ENCODE measurements at places on chromosomes 2 and 18.

DNA sequence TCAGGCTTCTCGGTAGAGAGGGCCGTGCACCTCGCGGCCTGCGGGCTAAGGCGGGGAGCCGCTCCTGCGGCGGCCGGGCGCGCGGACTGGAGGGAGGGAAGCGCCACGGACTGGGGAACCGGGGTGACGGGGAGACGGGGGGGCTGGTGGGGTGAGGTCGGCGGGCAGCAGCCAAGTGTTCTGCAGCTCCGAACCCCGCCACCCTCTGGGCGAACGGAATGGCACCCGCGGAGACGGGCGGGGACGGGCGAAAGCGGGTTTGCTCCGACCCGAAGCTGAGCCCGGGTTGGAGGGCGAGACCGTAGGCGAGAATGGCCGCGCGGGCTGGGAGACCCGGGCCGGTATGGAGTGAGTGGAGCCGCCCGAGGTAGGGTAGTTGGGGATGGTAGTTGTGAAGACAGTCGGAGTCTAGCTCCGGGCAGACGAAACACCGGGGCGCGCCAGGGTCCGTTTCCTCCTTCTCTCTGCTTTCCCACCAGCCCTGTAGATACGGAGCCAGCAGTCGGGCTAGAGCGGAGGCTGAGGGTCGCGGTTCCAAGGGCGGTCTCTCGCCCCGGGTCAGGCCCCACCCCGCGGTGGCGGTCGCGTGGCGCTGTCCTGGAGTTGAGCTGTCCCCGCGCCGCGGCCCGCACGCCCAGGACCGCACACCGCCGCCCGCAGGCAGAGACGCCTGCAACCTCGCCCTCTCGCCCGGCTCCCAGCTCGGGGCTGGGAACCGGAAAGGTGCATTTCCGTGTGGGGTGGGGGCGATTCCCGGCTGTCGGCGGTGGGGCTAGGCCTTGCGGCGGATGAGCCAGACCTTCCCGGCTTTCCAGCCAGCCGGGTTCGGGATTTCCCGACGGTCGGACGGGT, 160.3 kb upstream of the SIX2 start:
- DNase-seq = peak; percentile 28

- DNase-seq = no peak
These were observed 31.0 kb downstream of the RBBP8 start for GRCh38 chr18:22964116-22964515.

DNA sequence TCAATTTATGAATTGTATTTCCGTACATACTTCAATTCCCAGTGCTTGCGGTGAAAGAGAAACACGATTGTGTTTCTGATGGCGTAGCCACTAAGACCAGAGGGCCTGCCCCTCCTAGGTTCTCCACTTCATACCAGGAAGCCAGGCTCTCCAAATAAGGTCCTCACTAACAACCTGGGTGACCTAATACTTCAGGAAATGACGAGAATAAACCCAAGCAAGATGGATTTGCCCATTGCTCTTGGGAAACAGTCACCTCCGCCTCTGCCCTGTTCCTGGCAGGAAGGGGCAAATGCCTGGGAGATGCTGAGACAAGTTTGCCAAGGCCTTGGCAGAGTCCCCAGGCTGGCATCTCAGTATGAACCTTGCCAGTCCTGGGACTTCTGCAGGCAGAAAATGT, 41.8 kb downstream of the TTC32 start:
- no peak for DNase-seq

GRCh38 chr18:57837917-57838548, 34.9 kb upstream of the ATP8B1 start:
- peak; percentile 6 for DNase-seq

DNA sequence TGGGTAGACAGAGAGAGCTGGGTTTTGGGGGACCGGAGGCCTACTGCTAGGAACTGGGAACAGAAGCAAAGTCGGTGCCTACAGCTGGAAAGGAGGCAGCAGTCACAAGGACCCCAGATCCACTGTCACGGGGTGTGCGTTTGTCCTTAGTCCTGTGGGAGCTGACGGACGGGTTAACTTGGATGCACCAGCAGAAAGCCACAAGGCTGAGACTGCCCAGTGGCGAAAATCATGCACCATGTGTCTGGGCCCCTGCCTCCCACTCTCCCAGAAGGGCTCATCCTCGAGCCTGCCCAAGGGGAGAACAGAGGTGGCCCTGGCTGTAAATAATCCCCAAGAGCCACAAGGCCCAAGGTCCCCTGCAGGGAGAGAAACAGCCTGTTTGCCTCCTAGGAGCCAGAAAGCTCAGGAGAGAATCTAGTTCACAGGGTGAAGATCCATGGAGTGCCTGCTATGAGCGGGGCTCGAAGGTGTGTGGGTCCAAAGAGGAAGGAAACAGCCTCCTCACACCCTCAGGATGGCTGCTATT, 11.7 kb upstream of the RALB start:
- DNase-seq = no peak

GRCh38 chr2:223536546-223536945, 65.6 kb downstream of the SCG2 start:
- DNase-seq = no peak

GRCh38 chr18:22739061-22739642, 194.0 kb upstream of the RBBP8 start:
- no peak for DNase-seq

DNA sequence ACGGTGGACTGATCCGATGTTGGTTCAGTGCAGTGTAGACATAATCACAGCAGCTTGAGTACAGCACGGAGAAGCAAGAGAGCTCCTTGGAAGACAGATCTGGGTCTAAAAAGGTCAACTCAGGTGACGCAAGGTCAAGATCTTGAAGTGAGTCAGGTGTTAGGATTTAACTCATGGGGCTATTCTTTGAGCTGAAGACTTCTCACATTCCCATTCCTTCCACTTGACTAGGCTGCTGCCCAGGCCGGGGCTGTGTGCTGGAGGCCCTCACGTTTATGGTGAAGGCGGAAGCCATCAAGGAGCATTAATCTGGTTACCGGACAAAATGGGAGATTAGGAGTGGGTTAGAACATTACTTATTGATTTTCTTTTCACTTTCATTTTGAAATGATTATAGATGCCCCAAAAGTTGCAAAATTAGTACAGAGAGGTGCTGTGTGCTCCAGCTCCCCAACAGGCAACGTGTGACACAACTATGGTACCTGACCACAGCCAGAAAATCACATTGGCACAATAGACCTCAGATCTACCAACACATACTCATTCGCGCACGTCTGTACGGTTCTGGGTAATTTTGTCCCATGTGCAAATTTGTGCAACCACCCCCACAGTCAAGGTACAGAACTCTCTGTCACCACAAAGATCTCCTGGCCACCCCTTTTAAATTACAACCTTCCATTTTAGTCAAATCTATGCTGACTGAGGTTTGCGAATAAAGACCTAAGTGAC, 77.6 kb upstream of the SEC11C start:
- DNase-seq = no peak

GRCh38 chr2:98020992-98021713, 25.4 kb upstream of the TMEM131 start:
- no peak for DNase-seq

DNA sequence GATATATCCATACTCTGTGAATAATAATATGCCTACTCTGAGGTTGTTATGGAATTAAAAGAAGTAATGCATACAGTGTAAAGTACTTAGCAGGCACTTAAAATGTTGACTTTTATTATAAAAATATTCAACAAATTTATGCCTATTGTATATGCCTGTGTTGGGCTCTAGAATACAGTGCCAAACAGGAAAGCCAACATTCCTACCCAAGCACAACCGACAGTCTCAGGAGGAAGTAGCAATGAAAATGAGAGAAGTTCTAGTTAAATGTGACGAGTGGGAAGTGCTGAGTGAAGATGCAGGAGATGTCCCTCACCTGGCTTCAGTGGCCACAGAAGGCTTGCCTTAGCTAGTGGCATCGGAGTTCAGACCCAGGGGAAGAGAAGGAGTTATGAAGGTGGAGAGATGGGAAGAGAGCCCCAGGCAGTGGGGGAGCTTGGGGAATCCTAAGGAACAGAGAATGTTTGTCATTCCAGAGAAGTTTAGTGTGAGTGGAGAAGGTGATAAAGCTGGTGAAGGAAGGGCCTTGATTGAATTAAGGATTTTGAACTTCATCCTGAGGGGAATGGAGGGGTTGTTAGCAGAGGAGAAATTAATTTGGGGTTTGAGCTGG, 105.4 kb upstream of the CNGA3 start:
- no peak for DNase-seq

DNA sequence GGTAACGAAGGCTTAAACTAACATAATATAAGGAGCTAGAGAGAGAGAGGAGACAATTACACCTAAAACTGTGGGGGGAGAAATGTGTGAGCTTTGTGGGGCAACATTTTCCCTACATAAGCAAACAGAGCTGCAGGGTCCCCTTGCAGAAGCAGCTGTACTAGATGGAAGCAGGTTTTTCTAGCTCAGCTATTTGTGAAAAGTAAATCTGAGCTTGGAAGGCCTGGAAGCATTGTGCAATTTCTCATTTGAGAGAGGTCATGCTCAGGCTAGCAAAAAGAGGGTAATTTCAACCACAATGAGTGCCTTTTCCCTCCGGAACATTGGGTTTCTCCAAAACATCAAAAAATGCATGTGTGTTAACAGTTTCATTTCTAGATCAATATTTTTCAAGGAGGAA, 130.0 kb downstream of the ARL4C start:
- DNase-seq = no peak

DNA sequence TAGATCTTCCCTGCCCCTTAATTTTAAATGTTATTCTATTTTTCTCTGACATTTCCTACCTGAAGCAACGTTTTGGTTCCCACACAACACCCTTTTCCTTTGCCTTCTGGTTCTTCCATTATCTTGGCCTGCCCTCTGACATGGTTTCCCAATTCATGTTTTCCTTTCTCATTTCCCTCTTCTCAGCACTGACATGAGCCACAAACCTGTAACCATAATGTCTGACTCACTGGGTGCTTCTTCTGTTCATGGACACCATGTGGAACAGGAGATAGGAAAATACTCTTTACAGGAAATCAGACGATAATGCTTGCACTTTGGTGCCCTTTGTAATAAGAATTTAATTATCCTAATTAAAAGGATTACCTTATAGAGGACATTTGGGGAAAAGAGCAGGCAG, 142.0 kb downstream of the ZEB2 start:
- peak; percentile 55 for DNase-seq

DNA sequence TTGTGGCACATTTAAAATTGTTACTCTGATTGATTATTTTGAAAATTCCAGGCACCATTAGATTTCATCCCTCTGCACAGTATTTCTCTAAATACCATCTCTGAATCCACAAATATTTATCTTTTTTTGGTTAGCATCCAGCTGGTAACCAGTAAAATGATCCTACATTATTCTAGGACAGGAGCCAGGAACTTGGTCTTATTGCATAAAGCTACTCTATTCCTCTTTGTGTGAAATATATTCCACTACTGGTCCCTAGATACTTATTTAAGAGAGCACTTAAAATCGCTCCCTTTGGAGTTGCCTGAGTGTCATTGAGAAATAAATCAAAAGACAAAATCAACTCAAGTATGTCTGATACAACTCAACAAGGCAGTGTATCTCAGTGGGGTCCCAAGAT, 7.4 kb upstream of the MBOAT2 start:
- DNase-seq = no peak

GRCh38 chr18:74241970-74242369, 49.8 kb downstream of the CYB5A start:
- DNase-seq = no peak

- DNase-seq = no peak
These were observed 77.2 kb downstream of the NEURL3 start for GRCh38 chr2:96427917-96428316.

DNA sequence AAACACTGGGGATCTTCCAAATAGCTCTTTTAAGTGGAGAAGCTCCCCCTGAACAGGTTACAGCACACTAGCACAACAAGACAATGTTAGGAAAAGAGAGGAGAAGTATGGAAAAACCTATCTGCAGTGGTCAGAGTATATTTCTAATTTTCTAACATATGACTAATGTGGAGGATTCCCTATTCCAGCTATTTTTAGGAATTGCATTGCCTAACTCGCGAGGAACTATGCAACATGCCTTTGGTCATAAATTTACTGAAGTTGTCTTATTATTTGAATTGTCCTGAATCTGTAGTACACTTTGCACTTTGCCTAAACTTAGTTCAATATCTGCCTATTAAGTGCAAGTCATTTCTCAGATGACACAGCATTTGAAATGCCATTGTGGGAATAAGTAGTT, 381.4 kb downstream of the CCDC85A start:
- DNase-seq = no peak

DNA sequence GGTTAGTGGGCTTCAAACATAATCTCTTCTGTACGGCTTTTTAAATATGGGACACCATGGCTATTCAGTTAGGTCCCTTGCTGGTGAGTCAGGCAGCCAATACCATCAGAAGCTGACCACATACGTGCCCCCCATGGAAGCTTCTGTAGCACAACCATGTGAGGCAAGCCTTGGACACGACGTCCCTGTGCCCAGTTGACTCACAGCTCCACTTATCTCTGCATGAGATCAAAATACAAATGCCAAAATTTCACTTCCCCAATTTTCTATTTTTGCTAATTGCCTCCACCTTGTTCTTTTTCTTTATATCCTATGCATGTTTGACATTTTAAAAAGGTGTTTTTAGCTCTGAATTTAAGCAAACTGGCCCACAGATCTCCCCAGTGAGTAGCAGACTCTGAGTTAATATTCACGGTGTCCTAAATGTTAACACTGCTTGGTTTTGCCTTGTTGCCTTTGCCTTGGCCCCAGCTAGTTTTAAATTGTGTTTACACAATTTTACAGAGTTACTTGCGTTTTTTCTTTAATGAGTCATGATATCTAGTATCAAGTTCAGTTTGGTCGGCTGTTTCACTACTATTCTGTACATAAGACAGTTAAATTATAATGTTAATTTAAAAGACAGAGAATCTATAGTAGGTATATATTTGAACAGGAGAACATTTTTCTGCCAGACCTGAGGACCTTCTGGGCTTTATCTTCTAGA, 77.5 kb downstream of the CDCA7 start:
- peak; percentile 58 for DNase-seq

Measured in hematopoietic multipotent progenitor cell treated with erythropoietin and hydrocortisone succinate and interleukin-3 and kit ligand, for 4 days (in vitro differentiated cells).